ENCODE measurements at places on chromosomes 1 and 21.

DNA sequence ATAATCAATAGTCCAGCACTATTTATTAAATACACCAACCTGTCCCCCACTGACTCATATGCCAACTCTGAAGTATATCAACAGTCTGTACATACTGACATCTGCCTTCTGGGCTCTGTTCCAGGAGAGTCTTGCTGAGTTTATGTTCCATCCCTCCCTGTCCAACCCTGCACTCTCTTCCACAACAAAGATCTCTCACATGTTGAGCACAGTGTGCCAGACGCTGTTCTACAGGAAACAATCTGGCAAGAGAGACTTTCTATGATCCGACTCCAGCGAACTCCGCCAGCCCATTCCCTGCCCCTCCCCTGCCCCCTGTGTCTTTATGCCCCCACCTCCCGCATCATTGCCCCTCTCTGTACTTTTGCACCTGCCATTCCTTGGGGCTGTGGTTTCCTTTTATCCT lies 3.4 kb downstream of the LACTBL1 start:
- no peak for DNase-seq

GRCh38 chr21:38039369-38039768 lies 123.1 kb upstream of the KCNJ6 start:
- no peak for DNase-seq

DNA sequence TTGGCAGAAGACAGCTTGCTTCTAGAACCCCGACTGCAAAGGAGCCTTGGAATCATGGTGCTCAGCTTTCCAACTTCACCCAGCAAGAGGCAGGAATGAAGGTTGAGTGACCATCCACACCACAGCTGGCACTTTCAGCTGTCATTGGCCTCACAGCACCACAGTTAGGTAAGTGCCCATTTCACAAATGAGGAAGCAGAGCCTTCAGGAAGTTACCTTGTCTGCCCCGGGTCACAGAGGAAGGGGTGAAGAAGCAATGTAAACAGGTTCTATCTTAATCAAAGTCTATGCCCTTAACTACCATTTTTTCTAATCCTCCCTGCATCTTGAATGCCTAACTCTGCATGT lies 156.0 kb downstream of the GLUL start:
- no peak for DNase-seq

DNA sequence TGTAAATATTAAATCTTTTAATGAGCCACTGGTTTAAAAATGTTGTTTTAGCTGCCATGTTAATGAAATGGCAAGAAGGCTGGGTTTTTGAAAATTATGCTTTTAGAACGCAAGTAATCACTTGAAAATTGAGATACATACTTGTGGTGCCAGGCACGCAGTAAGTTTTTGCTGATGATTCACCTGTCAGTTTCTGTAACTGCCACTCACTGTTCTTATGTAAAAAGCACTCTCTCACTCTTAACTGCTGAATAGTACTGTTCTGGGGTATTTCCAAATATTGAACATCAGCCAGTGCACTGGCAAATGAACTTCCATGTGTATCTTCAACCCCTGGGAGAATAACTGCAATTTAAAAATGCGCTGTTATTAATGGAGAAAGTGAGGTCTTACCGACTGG lies 17.9 kb downstream of the LGALS8 start:
- DNase-seq: no peak

DNA sequence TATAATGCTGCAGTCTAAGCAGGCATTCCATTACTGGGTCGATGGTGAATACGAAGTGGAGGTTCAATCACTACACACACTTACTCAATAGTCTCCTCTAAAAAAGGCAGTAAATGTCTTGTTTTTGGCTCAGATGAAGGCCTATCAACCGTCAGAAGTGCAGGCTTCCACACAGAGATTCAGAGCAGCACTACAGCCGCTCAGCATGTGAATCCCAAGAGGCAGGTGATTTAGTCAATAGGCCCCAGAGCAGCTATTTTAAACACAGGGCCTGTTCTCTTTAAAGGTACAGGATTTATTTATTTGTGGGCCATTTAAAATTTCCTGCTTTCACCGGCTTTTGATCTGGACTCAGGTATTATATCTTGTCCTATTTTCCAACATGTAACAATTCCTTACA lies 293.7 kb downstream of the RGS7 start:
- DNase-seq: no peak

DNA sequence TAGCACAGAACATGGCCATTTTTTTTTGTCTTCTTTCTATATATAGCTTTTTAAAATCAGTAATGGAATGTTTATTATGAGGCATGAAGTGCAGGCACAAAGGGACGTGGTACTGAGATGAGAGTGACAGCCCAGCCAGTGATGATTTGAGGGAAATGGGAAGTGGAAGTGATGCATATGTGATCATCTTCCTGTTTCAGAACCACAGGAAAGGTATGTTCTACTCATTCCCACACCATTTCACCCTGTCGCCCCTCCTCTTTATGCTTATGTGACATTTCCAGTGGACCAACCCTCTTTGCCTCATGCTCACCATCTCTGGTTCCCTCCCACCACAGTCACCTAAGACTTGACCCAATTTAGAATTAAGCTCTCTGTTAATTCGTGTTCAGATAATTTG lies 24.3 kb downstream of the PTGS2 start:
- no peak for DNase-seq

All from stimulated activated CD8-positive, alpha-beta memory T cell treated with anti-CD3 and anti-CD28 coated beads, Interleukin-2, amount 100 ng/mL, for 48 hours (primary cell).